ENCODE measurements at places on chromosomes 5 and 9.

DNA sequence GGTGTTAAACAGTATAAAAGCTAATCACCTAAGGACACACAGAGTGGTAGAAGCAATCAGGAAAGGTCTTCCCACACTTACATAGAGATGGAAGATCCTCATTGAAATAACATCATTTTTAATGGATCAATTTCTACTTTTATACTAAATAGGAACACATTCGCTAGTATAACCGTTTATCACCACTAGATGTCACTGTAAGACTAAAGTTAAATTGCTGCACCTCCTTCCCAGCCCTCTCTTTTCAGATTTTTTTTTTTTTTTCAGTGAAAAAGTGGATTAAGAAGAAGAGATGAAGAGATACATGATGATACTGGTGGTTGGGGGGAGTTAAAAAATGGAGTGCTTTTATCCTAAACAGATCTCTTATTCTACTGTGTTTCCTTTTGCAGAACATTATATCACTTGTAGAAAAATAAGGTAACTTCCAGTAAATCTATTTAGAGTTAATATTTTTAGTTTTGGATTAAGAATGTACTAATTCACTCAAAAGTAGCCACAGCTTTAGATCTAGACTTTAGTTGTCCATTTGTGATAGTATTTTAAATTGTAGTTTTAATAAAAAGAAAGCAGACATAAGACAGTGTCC lies 116.9 kb upstream of the ARRDC3 start:
- DNase-seq = peak; percentile 6

- DNase-seq = no peak
Measured at GRCh38 chr9:81182431-81182830, 506.9 kb downstream of the TLE1 start.

DNA sequence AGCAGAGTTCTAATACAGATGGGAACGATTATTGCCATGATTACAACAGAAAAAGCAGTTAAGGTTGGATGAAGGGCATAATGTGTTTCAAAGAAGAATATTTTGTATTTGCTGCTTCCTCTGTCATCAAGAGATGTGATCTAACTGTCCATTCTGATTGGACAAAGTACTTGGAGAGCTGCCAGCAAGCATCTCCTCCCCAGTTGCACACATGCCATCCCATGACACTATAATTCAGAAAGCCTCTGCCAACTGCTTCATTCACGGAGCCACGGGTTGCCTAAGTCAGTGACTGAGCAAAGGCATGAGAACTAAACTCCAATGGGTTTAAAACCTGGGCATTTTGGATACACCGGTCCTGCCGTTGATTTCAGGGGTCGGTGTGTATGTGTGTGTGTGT lies 253.8 kb downstream of the CRB2 start:
- DNase-seq = no peak

- DNase-seq = no peak
Measured at GRCh38 chr9:134186471-134187109, 22.2 kb upstream of the RNU6ATAC start.

- no peak for DNase-seq
Measured at GRCh38 chr5:178310130-178310865, 77.7 kb upstream of the PHYKPL start.

- DNase-seq = no peak
Measured at GRCh38 chr5:154858972-154859871, 795 bp downstream of the CNOT8 start.

- DNase-seq = no peak
Measured at GRCh38 chr9:114785866-114786650, 19.8 kb downstream of the TNFSF15 start.

- no peak for DNase-seq
Measured at GRCh38 chr9:33289936-33290246, 425 bp upstream of the NFX1 start.

DNA sequence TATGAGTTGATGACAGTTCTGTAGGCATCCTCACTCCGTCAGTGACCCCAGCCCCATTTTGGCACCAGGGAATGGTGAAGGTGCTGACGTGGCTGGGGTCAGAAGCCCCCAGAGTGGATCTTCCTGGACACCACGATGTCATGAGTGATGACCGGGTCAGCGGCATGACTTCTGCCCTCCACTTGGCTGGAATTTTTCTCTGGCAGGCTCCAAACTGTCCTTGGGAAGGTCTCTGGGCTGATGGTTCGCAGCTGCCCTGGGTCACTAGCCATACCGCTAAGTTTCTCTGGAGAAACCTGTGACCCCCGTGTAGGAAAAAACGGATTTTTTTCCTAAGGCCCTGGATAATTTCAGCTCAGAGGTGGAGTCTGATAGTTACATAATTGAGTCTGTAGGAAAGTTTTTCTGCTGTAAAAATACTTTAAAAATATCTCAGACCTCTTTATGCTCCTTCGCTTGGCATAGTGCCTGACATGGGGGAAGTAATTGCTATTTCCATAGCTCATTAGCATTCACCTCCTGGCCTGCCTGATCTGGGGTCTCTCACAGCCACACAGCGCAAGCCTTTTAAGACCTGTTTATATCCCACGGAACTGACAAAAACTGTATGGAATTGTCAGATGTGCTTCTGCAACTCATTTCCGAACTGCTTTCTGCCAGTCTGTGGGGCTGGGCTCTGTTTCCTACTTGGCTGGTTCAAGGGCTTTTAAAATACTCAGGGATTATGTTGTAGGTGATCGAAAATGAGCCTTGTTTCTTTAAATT lies 69.2 kb downstream of the ANGPTL2 start:
- DNase-seq = no peak

DNA sequence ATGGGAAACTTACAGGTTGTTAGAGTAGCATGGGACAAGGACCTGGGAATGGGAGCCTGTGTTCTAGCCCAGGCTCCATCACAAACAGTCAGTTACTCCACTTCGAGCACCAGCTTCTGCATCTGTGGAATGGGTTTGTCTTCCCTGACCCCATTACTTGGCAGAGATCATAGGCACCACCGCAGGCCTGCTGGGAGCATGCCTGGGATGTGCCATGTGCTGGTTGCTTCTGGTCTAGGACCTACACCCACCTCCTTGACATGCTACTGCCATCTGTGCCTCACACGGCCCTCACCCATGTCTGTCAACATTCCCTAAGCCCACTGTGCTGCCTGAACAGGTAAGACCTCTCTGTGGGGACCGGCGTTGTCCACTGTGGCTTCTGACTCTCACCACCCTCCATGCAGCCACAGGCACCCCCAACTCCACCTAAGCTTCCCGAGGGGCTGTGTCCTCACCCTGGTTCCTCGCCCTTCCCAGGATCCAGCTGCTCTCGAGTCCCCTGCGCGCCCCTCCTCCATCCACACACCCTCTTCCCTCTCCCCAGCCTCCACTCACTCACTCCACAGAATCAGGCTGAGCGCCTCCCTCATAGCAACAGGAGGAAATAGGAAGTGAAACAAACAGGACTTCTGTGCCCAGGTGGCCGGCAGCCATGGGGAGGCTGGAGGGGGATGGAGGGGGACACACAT lies 85.9 kb upstream of the FAM120A start:
- no peak for DNase-seq

DNA sequence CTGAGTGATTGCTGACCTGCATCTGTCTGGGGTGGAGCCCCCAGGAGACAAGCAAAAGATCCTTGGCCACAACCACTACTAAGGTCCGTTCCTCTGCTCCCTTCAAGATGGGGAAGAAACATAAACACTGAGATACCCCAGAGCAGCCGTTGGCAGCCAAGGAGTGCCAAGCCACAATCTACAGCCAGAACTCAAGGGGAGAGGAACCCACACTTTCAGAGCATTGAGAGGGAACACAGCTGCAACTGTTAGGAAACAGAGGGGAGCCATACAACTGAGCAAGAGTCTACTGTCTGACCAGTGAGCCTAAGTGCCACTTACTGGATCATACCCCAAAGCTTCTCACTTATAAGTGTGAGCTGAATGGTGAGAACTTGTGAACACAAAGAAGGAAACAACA lies 44.6 kb upstream of the ADRB2 start:
- DNase-seq = no peak

DNA sequence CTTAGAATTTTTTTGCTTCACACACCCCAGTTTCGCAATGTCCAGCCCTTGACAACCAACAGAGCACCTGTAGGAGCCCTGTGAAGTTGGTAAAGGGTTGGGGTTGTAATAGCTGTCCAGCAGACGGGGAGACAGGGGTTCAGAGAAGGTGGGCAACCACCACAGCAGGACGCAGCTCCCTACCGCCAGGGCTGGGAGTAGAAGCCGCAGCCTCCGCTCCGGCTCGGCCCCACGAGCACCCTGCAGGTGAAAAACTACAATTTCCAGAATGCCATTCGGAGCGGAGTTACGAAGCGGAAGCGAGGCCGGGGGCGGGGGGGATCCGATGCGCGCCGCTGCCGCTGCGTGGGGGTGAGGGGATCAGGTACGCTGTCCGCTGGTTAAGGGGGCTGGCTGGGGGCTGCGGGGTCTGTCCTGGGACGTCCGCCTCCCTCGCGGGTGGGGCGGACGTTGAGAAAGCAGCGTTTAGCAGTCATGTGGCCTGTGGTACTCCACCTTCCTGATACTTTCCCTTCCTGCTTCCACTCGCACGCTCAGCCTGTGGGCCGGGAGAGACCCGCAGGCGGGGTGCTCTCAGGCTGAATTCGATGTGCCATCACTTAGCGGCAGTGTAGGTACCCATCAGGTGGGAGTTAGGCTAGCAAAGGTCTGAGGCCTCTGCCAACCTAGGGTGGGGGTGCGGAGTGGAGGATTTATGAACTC lies at the start of gene TRMT10B:
TSS of gene TRMT10B (plus strand) at position 317 of the 702 bp plus-strand sequence. CDS start 8,127 bp downstream, outside the sequence.
- no peak for DNase-seq

GRCh38 chr9:24342457-24342856 lies 203.2 kb downstream of the IZUMO3 start:
- no peak for DNase-seq

- no peak for DNase-seq
Measured at GRCh38 chr9:13832446-13832845, 481.5 kb downstream of the NFIB start.

GRCh38 chr5:1594357-1595106 lies 70.8 kb upstream of the LPCAT1 start:
- no peak for DNase-seq

DNA sequence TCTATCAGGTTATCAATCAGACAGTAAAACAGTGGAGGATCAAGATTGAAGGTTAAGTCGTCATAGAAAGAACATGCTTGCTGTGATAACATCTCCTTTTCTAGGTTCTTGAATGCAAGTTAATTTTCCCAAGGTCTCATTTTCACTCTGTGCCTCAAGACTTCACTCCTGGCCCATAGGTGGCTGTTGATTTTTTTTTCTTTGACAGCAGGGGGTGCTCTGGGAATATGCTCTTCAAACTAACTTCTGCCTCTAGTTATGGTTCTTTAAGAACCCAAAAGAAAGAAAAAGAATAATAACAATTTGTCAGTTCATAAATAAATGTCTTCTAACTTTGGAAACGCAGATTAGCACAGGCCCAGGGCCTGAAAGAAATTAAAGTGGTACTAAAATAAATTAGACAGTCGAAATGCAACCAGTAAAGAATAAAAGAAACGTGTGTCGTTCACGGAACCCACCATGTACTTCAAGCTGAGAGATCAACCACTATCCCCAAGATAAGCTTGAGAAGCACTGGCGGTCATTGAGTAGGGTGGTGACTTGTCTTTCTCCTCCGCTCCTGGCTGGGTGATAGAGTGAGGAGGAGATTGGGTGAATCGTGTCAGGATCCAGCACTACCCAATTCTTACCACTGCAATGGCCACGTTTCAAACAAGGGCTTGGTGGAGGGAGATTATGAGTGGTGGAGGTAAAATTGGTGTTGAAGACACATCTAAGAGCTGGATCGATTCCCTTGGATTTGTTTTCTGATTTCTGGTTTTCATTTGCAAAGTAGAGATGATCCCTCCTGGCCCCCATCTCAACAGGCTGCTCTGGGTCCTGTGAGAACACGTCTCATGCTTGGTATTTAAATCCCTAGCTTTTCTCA lies 93.4 kb upstream of the IRX4 start:
- no peak for DNase-seq

DNA sequence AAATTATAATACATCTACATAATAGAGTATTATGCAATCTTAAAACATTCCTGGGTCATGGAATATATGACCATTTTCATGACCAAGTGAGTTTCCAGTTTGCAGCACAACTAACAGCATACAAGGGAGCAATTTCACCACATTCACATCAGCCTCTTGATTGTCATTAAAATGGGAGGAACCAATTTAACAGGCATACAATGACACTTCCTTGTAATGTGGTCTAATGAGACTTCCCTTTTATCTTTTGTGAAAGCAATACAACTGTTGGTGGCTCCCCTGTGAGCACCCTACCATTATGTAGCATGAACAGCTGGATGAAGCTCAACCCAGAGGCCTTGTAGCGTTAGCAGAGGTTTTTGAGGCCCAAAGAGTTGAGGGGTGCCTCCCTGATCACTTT lies 13.6 kb upstream of the TMOD1 start:
- no peak for DNase-seq

GRCh38 chr9:134204991-134205578 lies 40.7 kb upstream of the RNU6ATAC start:
- no peak for DNase-seq

- DNase-seq = no peak
Measured at GRCh38 chr5:166353580-166353979, 1937.9 kb upstream of the WWC1 start.

GRCh38 chr5:36403632-36404311 lies 102.1 kb upstream of the RANBP3L start:
- peak; percentile 87 for DNase-seq

DNA sequence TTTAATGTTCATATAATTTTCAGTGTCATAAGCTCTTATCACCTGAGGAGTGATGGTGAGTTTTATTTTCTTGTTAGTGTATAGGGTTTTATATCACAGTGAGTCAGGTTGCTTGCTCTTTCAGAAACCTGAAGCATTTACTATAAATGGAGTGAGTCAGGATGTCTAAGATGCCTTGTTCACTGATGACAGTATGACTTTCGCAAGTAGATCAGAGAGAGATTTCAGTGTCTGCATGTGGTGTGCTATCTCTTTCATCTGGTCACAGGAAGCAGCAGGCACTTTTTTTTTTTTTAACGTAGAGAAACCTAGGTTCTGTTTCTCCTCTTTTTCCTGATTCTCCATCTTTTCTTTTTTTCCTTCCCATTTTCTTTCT lies 237.1 kb downstream of the DMRTA1 start:
- no peak for DNase-seq

DNA sequence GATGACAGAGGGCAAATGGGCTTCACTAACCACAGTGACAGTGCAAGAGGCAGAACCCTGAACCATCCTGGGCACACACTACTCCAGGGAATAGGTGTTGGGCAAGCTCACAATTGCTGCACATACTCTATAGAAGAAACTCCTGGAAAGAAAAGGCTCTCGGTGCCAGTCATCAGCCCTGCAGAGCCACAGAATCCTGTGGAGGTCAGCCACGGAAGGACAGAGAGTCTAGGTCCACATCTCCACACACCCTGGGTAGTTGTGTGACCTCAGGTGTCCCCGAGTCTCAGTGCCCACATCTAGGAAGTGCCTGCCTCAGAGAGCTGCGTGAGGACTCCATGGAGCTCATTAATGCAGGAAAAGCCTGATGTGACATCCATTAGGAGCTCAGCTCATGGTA lies 16.0 kb upstream of the ANGPTL2 start:
- DNase-seq = no peak
